ENCODE measurements at places on chromosomes 4 and X.

GRCh38 chrX:13651150-13651549 is 1.8 kb upstream of the TCEANC start:
- no peak for DNase-seq

GRCh38 chr4:84110040-84110439 is 389.1 kb downstream of the NKX6-1 start:
- DNase-seq, result peak; percentile 6

GRCh38 chrX:110853610-110854009 is 58.0 kb upstream of the CHRDL1 start:
- DNase-seq, result peak; percentile 25

DNA sequence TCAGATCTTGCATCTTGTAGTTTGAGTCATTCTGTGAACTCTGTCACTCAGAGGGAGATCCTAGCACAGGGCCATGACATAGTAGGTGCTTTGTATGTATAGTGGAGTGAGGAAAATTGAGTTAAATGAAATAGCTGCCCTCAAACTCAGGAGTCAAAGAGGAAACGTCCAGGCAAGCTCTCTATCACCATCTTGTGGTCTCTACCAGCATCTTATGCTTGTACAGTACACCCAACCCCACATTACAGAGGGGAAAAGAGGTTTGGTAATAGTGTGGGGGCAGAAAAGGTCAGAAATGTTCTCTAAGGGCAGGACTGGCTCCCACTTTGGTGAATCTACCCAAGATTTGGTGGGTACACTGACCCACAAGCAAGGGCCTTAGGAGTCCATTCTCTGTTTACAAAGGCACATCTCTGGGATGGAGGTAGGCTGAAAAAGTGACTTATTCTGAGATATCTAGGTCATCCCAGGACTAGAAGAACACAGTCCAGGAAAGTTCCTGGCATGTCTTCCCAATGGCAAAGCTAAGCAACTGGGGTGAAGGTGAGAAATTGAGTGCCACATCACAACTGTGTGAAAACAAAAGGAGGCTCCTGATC is 131.8 kb downstream of the OR13H1 start:
- DNase-seq, result peak; percentile 0

DNA sequence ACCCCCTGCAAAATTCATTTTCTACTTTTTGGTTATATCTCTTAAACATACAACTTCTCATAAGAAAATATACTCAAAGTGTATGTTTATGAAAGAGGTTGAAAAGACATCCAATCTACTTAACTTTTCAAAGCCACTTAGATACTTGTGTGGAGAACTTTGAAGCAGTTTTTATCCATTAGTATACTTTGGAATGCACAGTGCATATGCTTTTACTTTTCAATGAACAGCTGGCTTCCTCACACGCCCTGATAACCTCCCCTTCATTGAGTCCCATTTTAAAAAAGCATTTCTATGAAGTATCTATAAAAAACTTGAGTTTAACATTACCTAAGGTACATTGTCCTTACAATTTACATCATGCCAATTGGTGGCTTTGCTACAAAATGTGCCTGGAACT is 73.8 kb downstream of the VEGFC start:
- no peak for DNase-seq

GRCh38 chrX:84240848-84241565 is 53.0 kb upstream of the RPS6KA6 start:
- no peak for DNase-seq

- DNase-seq, result peak; percentile 26
Observed at GRCh38 chrX:47502316-47503125, 19.5 kb upstream of the ZNF41 start.

GRCh38 chr4:131509521-131509920 is 1639.6 kb upstream of the PCDH10 start:
- DNase-seq, result no peak

DNA sequence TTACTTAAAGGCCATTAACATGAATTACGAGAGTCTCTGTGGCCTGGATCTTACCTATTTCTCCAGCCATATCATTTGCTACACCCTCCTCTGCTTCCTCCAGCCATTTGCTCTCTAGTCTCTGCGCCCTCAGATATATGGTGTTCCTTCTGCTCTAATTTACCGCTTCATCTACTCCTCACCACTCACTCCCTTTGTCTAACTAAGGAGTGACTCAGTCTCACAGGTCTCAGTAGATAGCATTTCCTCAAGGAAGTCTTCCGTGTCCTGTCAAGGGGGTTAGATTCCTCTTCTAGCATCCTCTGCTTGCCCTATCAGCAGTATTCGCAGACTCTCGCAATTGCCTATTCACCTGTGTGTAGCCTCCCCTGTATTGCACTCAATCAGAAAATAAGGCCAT is 892.1 kb upstream of the INTU start:
- DNase-seq, result no peak

GRCh38 chr4:114599231-114599902 is 760 bp downstream of the UGT8 start:
- peak; percentile 65 for DNase-seq

All from NCI-H526 (cell line).